ENCODE measurements at places on chromosomes 4 and X. TPM values are rescaled to one million over a fixed set of nuclear protein-coding genes. Genes with fewer than 3 reads are reported as not detected.

DNA sequence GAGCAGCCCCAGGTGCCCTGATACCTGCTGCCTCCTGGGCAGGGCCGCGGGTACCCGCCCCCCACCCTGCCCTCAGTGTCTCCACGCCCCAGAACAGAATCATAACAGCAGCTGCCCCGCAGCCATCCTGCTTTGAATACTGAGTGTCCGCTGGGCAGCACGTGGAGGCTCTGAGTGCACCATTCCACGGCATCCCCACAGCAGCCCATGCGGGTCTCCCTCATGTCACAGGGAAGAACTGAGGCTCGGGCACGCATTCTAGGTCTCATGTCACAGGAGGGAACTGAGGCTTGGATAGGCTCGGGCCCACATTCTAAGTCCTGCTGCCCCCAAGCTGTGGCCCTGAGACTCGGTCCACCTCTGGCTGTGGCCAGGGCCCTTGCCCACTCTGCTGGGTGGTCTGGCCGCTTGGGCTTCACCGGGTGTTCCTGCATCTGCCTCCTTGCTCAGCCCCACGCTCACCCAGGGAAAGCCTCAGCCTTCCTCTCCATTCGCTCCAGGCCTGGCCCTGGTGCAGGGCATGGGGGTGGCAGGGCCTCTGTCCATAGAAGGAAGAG is 221.6 kb upstream of the PSAPL1 start:
- DNase-seq = no peak

The ARR3 gene
- not detected for total RNA-seq

DNA sequence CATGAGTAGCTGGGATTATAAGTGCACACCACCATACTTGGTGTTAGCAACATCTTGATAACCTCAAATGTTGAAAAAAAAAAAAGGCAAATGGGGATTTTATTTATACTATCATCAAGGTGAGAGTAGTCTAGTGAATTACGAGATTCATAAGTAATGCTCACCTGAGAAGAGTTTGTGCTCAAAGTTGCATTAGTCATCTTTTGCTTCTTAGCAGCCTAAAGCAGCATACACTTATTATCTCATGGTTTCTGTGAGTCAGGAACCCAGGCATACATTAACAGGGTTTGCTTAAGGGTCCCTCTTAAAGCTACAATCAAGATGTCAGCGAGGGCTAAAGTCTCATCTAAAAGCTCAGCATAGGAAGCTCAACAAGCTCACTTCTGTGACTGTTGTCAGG is 8.2 kb upstream of the EXOSC9 start:
- no peak for DNase-seq

The SHISA3 gene
- 2.3 TPM for total RNA-seq

Measured in skin of body (tissue), 3 donors.